Smooth muscle cell of the pulmonary artery (primary cell): ENCODE measurements at places on chromosomes 5 and 9. TPM values are rescaled to one million over a fixed set of nuclear protein-coding genes. Genes with fewer than 3 reads are reported as not detected.

PCDHA8 gene
- 0.07 and 0.26 TPM in 2 replicates for total RNA-seq

SPATA31A6 gene
- not detected in 2 replicates for total RNA-seq

CDC26 gene
- 16.0 and 27.3 TPM in 2 replicates for total RNA-seq

SH2D3C gene
- 0.10 and 2.2 TPM in 2 replicates for total RNA-seq

OCLN gene
- 0.26 and 1.1 TPM in 2 replicates for total RNA-seq

SNCAIP gene
- 0.13 and 1.2 TPM in 2 replicates for total RNA-seq

ORM2 gene
- not detected in 2 replicates for total RNA-seq

SLC34A3 gene
- not detected in 2 replicates for total RNA-seq

LAMC3 gene
- 0.30 and 0.33 TPM in 2 replicates for total RNA-seq

RLN1 gene
- 0.07 TPM in 1 of 2 replicates, not detected in the other for total RNA-seq

FOXD4L4 gene
- 0.17 and 0.20 TPM in 2 replicates for total RNA-seq

PAX5 gene
- total RNA-seq, result not detected in 2 replicates

CDX1 gene
- 0.17 and 0.91 TPM in 2 replicates for total RNA-seq

PCDHB2 gene
- total RNA-seq, result 3.6 and 4.4 TPM in 2 replicates

MARCHF3 gene
- total RNA-seq, result 19.9 and 20.7 TPM in 2 replicates

OBP2B gene
- total RNA-seq, result not detected in 2 replicates

GNPDA1 gene
- total RNA-seq, result 58.3 and 95.6 TPM in 2 replicates

OGN gene
- 12.8 and 24.7 TPM in 2 replicates for total RNA-seq

SLC12A2 gene
- 31.8 and 45.2 TPM in 2 replicates for total RNA-seq

DCAF10 gene
- 58.6 and 61.9 TPM in 2 replicates for total RNA-seq

ZFP2 gene
- 0.69 and 0.78 TPM in 2 replicates for total RNA-seq

COL23A1 gene
- 0.10 and 0.13 TPM in 2 replicates for total RNA-seq

FOXD4L6 gene
- total RNA-seq, result 0.13 and 0.17 TPM in 2 replicates

ANXA2R gene
- 1.8 and 2.3 TPM in 2 replicates for total RNA-seq

LMX1B gene
- total RNA-seq, result under 0.01 TPM in 1 of 2 replicates, not detected in the other

GRIN3A gene
- not detected in 2 replicates for total RNA-seq

FABP6 gene
- not detected in 2 replicates for total RNA-seq

ANKRD20A1 gene
- not detected in 2 replicates for total RNA-seq

C9orf153 gene
- 0.98 and 0.99 TPM in 2 replicates for total RNA-seq

PCDH12 gene
- 0.36 and 0.46 TPM in 2 replicates for total RNA-seq

LCN9 gene
- not detected in 2 replicates for total RNA-seq

NPR2 gene
- total RNA-seq, result 43.6 and 53.1 TPM in 2 replicates

DMRT3 gene
- not detected in 2 replicates for total RNA-seq

SMIM33 gene
- total RNA-seq, result not detected in 2 replicates

ANKHD1 gene
- total RNA-seq, result 77.4 and 79.7 TPM in 2 replicates

PCDHGB5 gene
- total RNA-seq, result 34.3 and 47.0 TPM in 2 replicates

SEPTIN8 gene
- 61.4 and 81.7 TPM in 2 replicates for total RNA-seq

ZNF618 gene
- total RNA-seq, result 10.4 and 13.2 TPM in 2 replicates

PCDHGA3 gene
- 0.79 and 3.0 TPM in 2 replicates for total RNA-seq

AMACR gene
- total RNA-seq, result 6.6 and 7.1 TPM in 2 replicates

TRMO gene
- 12.1 and 13.0 TPM in 2 replicates for total RNA-seq

MARVELD2 gene
- total RNA-seq, result 1.6 and 1.7 TPM in 2 replicates

PPP2CA gene
- total RNA-seq, result 68.2 and 70.4 TPM in 2 replicates

ARL14EPL gene
- not detected in 2 replicates for total RNA-seq

PCDHA10 gene
- total RNA-seq, result 0.26 and 0.50 TPM in 2 replicates

SPATA31E1 gene
- total RNA-seq, result not detected in 2 replicates

CCDC192 gene
- not detected in 2 replicates for total RNA-seq

PLAC8L1 gene
- 0.20 and 0.52 TPM in 2 replicates for total RNA-seq

PLAA gene
- total RNA-seq, result 45.4 and 47.8 TPM in 2 replicates

LRRC19 gene
- not detected in 2 replicates for total RNA-seq

OR1N1 gene
- total RNA-seq, result not detected in 2 replicates

ENC1 gene
- 43.7 and 155 TPM in 2 replicates for total RNA-seq

CCDC112 gene
- total RNA-seq, result 2.9 and 4.0 TPM in 2 replicates

RNF208 gene
- 1.2 and 2.8 TPM in 2 replicates for total RNA-seq

FBP1 gene
- total RNA-seq, result not detected in 2 replicates

ZNF354C gene
- total RNA-seq, result 7.7 and 8.5 TPM in 2 replicates

PCDHB16 gene
- 0.50 and 0.59 TPM in 2 replicates for total RNA-seq

SPATA6L gene
- 0.39 and 0.46 TPM in 2 replicates for total RNA-seq
